ENCODE measurements at places on chromosomes 6 and 20.

GRCh38 chr20:1332749-1333300 lies 3.9 kb upstream of the SDCBP2 start:
- no peak for DNase-seq

DNA sequence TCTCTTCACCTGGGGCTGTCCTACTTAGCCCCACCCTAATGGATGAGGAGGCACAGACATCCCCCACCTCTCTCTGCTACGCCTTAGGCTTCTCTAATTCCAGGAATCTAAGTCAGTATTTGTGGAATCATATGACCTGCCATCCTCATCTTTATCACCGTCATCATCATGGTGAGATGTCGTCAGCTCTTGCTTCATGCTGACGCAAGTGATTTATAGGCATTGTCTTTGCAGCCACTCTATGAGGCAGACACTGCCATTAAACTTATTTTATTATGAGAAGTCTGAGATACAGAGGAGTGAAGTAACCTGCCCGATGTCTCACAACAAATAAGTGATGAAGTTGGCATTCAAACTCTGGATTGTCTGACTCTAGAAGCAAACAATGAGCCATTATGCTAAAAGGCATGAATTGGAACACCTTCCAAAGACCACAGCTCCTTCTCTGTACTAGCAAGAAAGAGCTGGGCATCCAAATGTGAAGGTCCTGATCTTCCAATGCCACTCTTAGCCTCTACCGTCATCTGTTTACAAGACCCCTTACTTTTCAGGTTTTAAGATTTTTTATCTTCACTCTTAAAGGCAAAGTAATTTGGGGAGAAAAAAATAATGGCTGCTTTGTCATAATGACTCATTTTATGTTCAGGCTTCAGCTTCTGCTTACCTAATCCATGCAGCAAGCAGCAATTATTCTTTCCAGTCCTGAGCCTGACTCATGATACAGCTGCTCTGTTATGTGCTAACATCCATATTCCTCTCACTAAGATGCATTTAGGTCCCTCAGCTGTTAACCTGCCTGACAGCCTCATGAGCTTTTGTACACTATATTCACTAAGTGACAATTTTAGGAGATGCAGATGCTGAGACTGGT lies 113.7 kb upstream of the BCLAF1 start:
- DNase-seq: peak; percentile 86

- no peak for DNase-seq
Observed at GRCh38 chr6:25043892-25044291, 108.1 kb upstream of the RIPOR2 start.

DNA sequence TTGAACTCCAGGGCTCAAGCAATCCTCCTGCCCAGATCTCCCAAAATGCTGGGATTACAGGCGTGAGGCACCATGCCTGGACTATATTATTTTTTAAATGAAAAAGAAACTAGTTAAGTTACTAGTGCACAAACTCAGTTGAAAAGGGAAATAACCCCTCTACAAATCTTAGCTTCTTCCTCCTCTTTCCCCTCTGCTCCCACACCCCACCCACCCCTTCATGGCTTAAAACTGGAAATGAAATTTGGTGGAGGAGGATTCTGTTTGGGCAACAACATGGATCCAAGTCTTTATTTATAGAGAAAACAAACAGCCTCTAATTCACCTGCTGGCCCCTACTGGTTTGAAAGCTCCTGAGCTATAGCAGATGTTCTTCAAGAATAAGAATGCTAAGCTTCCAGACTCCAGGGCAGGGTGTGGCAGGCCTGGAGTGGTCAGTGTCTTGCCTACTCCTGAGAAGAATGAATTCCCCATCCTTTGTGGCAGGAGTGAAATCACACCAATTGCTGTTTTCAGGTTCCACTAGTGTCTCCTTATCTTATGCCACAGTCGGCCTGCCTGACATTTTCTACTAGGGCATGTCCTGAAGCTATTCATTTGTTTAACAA lies 73.5 kb downstream of the ZFP64 start:
- DNase-seq: no peak

DNA sequence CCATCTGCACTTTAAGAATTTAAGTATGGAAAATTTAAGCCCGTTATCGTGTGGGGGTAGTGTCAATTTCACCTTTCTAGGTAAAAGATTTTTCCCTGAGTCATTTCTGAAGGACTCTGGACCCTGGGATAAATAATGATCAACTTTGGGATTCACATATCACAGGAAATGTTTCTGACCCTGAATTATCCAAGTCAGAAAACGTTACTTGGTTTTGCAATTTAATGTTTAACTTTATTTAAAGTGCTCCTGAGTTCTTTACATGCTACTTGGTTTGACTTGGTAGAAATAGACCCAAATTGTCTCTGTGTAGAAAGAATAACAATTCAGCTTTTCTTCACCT lies 1.5 kb upstream of the SLC17A3 start:
- DNase-seq: no peak

DNA sequence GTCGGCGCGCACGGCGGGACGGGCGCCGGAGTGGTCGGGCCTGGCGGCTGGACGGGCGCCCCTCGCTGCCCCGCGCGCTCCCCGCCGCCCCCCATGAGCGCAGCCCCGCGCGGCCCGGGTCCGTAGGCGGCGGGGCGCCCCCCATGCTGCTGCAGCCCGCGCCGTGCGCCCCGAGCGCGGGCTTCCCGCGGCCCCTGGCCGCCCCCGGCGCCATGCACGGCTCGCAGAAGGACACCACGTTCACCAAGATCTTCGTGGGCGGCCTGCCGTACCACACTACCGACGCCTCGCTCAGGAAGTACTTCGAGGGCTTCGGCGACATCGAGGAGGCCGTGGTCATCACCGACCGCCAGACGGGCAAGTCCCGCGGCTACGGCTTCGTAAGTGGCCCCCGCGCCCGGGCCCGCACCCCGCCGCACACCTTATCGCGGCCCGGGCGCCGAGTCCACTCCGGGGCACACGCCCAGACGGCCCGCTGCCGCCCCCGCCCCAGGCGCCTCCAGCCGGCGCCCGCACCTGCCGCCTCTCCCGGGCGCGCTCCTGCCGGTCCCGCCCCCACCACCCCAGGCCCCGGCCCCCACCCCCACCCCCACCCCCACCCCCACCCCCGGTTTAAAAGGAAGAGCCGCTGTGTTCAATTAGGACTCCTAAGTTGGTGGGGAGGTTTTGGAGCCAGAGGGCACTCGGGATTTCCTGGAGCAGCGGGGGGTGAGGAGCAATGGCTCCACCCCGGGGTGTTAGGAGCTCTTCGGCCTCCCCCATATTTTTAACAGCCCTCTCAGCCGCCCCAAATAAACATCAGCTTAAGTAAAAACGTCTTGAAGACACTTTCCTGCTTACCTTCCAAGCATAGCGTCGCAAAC lies 474 bp downstream of the RBM38 start:
- DNase-seq: no peak

DNA sequence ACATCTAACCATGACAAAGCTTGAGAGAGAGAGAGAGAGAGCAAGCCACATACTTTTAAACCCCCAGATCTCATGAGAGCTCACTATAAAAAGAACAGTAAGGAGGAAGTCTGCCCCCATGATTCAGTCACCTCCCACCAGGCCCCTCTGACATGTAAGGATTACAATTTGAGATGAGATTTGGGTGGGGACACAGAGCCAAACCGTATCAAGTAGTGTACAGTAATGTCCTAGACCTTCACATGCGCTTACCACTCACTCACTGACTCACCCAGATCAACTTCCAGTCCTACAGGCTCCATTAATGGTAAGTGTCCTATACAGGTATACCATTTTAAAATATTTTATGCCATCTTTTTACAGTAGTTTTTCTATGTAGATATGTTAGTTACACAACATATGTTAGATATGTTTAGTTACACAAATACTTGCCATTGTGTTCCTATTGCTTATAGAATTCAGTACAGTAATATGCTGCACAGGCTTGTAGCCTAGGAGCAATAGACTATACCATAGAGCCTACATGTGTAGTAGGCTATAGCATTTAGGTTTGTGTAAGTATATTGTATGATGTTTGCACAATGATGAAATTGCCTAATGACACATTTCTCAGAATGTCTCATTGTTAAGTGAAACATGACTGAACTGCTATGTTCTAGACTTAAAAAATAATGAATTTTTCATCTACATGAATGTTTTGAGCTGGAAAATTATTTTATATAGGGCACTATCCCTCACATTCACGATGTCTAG lies 11.7 kb downstream of the TSPYL1 start:
- DNase-seq: no peak

DNA sequence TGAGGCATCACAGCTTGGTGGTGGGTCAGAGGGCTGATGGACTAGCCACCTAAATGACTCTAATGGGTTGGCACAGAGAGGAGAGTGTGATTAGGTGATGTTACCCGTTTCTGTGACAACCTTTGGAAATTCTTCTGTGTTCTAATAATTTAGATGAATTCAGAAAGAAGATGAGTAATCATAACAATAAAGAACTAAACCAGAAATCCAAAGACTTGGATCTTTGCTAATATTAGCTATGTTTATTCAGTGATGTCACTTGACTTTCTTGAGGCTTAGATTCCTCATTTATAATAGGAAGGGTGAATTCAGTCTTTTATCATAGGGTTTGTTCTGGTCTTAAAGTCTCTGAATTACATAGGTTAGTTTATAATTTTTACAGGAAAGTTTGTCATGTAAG lies 19.9 kb downstream of the CRYBG1 start:
- DNase-seq: no peak

DNA sequence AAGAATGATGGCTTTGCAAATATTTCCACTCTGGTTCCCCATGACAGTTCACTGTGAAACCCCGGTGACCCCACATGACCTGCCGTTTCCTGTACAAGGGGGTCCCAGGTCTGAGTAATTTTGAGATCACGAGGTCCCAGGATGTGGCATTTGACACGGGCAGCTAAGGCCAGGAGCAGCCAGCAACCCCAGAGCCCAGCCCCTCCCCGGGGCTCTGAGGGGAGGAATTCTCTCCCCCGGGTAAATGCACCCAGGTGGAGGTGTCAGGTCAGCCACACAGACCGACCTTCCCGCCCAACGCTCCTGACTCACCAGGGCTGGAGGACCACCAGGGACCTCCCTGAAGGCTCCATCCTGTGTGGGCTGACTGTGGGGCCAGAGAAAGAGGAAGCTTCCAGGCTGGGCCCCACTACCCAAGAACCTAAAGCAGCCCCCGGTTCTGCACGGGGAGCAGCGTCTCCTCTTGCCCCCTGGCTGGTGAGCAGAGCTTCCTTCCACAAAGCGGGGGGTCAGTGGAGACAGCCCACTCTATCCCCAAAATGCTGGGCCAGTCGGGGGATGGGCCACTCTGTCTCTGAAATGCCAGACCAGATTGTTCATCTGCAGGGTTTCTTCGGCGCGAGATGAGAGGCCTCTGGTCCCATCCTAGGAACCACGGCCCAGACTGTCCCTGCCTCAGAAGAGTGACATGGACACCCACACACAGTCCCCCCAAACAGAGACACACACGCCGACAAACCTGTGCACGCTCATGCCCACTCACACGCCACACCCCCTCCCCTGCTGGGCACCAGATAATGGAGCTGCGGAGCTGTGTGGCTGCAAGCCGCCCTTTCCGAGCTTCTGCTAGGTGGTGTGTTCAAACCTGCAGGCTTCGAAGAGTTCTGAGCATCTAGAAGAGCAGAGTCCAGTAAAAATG lies 23.4 kb upstream of the SLCO4A1 start:
- DNase-seq: no peak

- peak; percentile 12 for DNase-seq
Observed at GRCh38 chr6:129641344-129641743, 68.6 kb downstream of the ARHGAP18 start.

DNA sequence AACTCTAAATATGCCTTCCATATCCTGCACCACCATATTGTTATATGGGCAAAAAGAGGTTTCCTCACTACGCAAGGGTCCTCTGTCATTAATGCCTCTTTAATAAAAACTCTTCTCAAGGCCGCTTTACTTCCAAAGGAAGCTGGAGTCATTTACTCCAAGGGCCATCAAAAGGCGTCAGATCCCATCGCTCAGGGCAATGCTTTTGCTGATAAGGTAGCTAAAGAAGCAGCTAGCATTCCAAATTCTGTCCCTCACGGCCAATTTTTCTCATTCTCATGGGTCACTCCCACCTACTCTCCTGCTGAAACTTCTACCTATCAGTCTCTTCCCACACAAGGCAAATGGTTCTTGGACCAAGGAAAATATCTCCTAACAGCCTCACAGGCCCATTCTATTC lies 30.3 kb upstream of the ZBTB22 start:
- DNase-seq: no peak

- no peak for DNase-seq
Observed at GRCh38 chr6:137493218-137494038, 766 bp downstream of the OLIG3 start.

- DNase-seq: no peak
Observed at GRCh38 chr6:121732641-121733040, 297.2 kb downstream of the GJA1 start.

GRCh38 chr20:58102261-58102660 lies 126.2 kb downstream of the ANKRD60 start:
- DNase-seq: no peak

GRCh38 chr6:19806971-19807396 lies 30.2 kb upstream of the ID4 start:
- DNase-seq: no peak

- no peak for DNase-seq
Observed at GRCh38 chr6:36201612-36202011, 5.1 kb downstream of the BRPF3 start.

- DNase-seq: no peak
Observed at GRCh38 chr6:166830185-166830890, 126.0 kb downstream of the RNASET2 start.

DNA sequence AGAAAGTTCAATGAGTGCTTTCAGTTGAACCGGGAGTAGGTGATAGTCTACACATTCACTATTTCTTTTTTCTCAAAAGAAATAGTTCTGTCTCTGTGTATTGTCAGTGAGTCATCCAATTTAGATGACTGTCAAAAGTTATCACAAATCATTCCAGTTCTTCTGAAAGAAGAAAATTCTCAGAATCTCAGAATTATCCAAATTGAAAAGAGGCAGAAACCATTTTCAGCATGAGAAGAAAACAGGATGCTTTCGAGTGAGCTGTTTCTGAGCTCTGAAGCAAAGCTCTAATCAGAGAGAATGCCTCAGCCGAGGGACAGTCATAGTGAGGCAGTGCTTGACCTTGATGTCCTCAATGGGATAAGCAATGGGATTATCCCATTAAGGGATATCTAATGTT lies 97.9 kb downstream of the HUS1B start:
- no peak for DNase-seq

GRCh38 chr20:20567712-20568111 lies 144.7 kb downstream of the RALGAPA2 start:
- DNase-seq: no peak

DNA sequence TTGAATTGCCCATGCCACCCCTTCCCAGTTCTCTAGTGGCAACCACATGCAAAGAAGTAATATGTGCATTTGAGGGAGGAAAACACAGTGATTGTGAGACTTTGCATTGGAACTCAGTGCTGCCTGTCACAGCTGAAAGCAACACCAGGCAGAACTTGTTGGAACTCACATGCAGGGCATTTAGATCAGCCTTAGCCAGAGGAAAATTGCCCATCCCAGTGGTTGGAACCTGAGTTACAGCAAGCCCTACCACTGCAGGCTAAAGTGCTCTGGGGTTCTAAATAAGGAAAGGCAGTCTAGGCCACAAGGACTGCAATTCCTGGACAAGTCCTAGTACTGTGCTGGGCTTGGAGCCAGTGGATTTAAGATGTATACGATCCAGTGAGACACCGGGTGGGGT lies 245.3 kb upstream of the UFL1 start:
- no peak for DNase-seq
